ENCODE measurements at places on chromosomes 6 and 20. TPM values are rescaled to one million over a fixed set of nuclear protein-coding genes. Genes with fewer than 3 reads are reported as not detected.

- DNase-seq: no peak
Measured at GRCh38 chr20:1816384-1817381, 78.5 kb upstream of the SIRPA start.

Gene PKIB
- total RNA-seq: 13.3 TPM

- DNase-seq: no peak
Measured at GRCh38 chr6:22147921-22148776, 148.7 kb downstream of the PRL start.

DNA sequence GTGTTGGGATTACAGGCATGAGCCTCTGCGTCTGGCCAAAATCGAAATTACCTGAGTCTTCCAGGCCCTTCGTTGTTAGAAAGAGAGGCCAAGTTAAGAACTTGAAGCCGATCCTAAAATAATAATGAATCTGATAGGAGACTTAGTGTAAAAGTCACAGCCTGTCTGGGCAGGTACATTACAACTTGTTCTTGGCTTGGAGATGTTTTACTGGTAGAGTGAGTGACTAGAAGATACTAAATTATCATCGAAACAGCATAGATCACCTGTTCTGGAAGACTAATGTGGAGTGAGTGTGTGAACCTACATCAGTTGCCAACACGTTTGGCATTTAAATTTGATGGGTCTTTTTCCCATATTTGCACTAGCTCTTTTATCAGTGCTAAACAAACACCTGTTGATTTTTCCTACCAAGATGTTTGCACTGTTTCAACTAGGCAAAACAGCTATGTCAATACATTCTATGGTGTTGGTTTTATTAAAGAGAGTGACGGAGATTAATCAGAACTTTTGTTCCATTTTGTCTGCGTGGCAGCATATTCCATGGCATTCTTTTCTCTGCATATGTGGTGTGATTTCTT, 4.6 kb upstream of the TMEM217 start:
- no peak for DNase-seq

GRCh38 chr20:19207541-19207940, 4.9 kb upstream of the SLC24A3 start:
- DNase-seq: no peak

Gene LY6G5C
- not detected for total RNA-seq

- no peak for DNase-seq
Measured at GRCh38 chr20:21031666-21032065, 74.5 kb downstream of the LINC00237 start.

- no peak for DNase-seq
Measured at GRCh38 chr6:151142676-151143075, 97.1 kb upstream of the AKAP12 start.

DNA sequence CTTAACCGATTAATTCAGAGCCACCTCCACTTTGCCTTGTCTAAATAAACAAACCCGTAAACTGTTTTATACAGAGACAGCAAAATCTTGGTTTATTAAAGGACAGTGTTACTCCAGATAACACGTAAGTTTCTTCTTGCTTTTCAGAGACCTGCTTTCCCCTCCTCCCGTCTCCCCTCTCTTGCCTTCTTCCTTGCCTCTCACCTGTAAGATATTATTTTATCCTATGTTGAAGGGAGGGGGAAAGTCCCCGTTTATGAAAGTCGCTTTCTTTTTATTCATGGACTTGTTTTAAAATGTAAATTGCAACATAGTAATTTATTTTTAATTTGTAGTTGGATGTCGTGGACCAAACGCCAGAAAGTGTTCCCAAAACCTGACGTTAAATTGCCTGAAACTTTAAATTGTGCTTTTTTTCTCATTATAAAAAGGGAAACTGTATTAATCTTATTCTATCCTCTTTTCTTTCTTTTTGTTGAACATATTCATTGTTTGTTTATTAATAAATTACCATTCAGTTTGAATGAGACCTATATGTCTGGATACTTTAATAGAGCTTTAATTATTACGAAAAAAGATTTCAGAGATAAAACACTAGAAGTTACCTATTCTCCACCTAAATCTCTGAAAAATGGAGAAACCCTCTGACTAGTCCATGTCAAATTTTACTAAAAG, 2.7 kb downstream of the FOXC1 start:
- no peak for DNase-seq

GRCh38 chr20:52777171-52777570, 195.0 kb upstream of the TSHZ2 start:
- no peak for DNase-seq

DNA sequence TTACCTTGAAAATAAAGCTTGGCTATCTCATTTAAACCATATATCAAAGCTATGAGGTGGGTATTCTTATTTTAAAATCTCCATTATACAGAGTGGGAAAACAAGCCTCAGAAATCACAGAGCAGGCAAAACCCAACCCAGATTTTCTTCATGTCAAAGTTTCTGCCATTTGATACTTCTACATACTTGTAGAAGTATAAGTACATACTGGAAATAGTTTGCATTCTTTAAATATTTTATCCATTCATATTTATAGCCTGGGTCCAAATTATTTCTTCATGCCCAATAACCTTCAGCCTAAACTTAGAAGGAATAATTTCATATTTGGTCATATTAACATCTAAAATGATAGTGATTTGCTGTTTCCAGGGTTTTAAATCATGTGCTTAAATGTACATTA, 61.8 kb downstream of the MLIP start:
- DNase-seq: no peak

DNA sequence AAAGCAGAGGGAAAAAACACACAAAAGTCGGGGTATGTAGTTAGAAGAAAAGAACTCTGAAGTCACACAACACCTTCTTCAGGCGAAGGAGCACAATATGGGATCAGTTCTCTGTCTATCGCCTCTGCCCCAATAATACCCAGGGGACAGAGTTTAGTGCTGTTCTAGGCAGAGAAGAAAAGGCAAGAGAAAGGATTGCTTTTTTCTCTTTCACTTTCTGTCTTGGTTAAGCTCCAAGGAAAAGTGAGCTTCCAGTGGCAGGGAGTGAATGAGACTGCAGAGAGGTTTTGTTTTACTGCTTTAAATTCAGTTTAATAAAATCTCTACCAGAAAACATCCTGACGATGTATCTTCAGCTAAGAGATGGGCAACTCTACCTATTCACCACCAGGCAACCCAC, 86.6 kb upstream of the STXBP5 start:
- no peak for DNase-seq

DNA sequence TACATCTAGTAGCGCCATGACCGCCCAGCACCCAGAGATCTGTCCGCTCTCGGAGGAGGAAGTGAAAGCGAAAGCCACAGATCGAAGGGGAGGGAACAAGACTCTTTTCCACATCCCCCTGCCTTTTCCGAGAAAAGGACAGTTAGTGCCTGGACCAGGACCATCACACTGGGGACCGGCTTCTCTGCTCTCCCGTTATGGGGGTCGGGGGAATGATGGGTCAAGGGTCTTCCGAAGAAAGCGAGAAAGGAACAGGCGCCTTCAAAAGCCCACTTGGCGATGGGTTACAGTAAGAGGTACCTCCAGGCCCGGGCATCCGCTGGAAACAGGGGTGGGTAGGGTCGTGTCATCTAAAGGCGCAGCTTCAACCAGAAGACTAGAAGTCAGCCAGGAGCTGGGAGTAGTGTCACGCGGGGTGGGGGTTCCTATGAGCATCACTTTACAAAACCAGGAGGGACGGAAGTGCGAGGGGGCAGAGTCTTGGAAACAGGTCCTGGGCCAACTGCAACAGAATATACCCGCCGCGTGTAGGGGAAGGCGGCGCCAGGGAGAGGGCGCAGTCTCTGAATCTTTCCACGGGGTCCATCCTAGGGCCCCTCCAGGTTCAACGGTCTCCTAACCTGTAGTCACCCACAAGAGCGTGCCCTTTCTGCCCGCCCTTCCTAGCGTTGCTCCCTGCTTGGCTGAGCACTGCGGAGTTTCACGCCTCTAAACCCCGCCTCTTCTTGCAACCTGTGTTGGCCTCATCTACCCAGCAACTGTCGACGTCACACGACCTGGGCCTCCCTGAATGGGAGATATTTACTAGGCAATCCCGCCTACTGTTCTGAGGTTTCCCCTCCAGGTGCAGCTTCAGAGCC, at the start of gene PSMB8:
Gene PSMB8 (minus strand): TSS at position 69 of the 860 bp plus-strand sequence. CDS start 51 bp downstream, at position 18.
- peak; percentile 99 for DNase-seq

DNA sequence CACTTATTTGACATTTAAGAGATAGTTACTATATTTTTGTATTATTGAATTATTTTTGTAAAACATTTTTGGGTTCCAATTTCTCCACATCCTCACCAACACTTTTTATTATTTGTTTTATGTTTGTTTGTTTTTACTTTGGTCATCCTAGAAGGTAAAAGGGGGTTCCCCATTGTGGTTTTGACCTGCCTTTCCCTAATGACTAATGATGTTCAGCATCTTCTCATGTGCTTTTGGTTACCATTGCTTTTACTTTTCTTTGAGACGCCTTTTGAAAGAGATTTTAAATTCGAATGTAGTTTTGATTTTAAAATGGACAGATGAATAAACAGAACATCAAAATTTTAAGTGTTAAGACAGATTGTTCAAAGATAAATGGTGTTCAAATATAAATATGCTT, 46.9 kb downstream of the AK9 start:
- no peak for DNase-seq

Gene OGFRL1
- 43.9 TPM for total RNA-seq

Gene CD93
- total RNA-seq: 44.3 TPM

Gene WFDC10B
- total RNA-seq: 1.9 TPM

- DNase-seq: no peak
Measured at GRCh38 chr6:111157412-111157811, 70.1 kb downstream of the SLC16A10 start.

- DNase-seq: no peak
Measured at GRCh38 chr6:13305791-13306190, 22.5 kb downstream of the TBC1D7 start.

Gene ZBP1
- not detected for total RNA-seq

DNA sequence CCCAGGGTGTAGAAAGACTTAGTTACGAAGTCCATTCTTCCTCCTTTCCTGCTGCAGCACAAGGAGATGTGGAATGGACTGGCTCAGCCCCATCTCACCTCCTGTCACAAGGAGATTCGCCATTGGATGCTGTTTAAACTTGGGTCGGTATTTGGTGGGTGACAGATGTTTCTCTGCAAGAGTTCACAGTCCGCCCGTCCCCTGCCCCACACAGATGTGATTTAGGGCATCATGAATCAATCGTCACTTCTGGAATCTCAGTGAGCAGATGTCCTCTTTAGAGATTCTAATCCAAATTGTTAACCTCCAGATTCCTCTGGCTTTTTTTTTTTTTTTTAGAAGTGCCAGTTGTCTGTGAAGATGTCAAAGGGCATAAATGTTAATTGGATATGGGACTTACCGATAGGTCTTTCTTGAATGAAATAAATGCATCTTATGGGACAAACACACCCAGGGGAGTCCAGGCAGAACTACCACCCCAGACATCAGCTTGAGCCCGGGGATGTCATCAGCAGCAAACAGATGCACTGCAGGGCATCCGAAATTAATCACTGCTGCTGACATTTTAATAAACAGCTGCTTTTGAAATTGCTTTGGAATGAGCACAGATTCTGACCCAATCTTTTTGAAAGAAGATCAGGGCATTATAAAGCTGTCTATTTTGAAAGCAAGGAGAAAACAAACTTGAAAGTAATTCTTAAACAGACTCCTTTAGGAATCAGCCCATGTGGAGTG, 117.6 kb upstream of the CDH4 start:
- DNase-seq: no peak

DNA sequence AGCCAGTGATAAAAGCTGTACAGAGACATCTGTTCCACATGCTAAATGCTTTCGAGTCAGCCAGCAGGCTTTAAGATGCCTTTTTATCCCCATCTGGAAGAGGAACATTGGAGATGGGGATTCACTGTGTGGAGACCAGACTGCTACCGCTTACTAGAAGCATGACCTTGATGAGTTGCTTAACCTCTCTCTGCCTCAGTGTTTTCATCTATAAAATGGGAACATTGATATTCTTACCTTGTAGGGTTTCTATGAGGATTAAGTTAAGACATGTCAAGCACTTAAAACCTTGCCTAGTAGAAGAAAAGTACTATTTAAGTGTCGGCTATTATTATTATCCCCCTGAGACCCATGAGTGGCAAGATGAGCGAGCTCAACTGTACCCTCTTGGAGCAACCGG, 165.3 kb upstream of the SNX9 start:
- DNase-seq: no peak

DNA sequence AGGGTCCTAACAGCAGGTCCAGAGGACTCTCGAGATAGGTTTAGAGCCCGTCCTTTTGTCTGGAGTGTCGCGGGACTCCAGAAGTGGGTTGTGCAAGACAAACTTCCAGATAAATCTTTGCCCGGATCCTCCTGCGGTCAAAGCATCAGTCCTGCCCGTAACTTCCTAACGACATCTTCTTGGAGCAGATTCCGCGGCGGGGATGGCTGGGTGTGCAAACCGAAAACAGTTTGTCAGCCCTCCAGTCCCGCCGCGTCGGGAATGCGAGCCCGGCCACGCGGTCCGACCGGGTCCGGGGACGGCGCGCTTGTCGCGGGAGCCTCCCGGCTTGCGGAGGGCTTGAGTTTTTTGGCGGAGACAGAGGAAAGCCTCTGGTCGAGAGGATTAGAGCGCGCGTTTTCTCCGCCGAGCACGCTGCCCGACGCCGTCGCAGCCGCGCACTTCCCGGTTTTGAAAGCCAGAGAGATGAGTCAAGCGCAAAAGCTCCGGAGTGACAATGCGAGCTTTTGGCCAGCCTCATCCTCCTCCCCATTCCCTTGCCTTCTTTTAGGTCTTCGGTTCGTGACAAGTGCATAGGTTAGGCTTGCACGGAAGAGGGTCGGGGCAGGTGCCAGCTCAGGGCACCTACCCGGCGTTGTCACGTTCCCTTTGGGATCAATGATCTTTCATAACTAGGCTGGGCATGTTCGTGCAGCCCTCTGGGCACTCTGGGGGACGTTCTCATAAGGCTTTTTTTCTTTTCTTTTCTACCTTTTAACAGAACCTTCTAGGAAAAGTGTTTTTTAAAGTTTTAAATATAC, 91.3 kb upstream of the PRDM1 start:
- DNase-seq: peak; percentile 94

Gene HTR1B
- not detected for total RNA-seq

Gene GNAS
- total RNA-seq: 473 TPM

DNA sequence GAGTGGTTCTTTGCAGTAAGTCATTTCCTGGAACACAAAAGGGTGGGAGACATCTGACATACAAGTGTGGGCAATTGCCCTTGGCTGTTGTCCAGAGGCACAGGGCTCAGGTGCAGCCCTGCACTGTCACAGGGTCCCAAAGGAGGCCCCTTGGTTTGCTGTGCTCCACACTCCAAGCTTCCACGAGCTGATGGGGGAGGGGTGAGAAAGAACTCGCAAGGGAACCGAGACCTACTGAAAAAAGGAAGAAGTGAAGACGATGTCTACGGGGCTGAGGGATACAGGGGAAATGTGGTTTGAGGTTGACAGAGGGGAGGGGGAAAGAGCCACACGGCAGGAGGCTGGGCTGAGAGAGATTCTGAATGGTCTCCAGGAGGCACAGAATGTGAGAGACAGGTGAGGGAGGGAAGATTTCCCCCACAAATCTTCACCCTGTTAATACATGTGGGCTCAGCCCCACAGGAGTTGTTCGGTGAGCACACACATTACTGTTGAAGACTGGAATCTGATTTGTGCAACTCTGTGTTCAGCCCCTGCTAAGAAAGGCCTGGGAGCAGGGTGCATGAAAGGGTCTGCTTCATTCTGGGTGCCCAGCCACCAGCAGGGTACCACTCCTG, 123.4 kb downstream of the LY86 start:
- no peak for DNase-seq

Gene PDYN
- not detected for total RNA-seq

Data from lower leg skin (tissue), 4 donors.